ENCODE measurements at places on chromosomes 5 and 9. TPM values are rescaled to one million over a fixed set of nuclear protein-coding genes. Genes with fewer than 3 reads are reported as not detected.

Gene IFNK
- total RNA-seq = not detected

Gene ZNF474
- 0.26 TPM for total RNA-seq

Gene UIMC1
- total RNA-seq = 24.5 TPM

Gene FOXD4L5
- total RNA-seq = 0.13 TPM

Gene GTF2H2
- 12.6 TPM for total RNA-seq

Gene NAIP
- 0.26 TPM for total RNA-seq

Gene C8G
- total RNA-seq = 0.79 TPM

Gene ANGPTL2
- total RNA-seq = 0.79 TPM

Gene RORB
- under 0.01 TPM for total RNA-seq

GRCh38 chr9:128689820-128690683, 1.0 kb downstream of the SET start:
- no peak for DNase-seq

DNA sequence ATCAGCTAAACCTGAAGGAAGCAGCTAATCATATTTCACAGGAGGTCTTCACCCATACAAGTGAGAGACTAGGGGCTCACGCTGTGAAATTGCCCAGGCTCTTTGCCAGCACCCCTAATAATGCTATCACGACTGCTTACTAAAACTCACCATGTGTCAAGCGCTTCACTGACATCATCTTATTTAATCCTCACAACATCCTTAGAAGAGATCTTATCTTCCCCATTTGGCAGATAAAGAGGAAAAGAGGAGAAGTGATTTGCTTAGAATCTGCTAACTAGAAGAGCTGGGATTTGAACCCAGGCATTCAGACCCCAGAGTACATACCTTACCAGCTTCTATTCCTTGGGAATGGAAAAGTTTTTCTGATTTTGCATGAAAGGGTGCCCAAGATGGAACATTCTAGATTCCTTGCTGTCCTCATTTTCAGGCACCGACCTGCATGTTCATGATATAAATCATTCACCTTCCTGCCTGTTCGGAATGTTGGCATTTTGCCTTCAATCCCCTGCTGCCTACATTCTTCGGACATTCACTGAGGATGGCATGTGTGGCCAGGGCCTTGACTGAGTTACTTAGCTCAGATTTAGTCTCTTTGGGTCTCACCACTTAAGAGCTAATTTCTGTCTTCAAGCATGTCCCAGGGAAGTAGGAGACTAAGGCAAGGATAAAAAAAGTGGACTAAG, 88.1 kb downstream of the SH3TC2 start:
- DNase-seq = peak; percentile 68

- DNase-seq = no peak
These were observed 282.1 kb downstream of the RFX3 start for GRCh38 chr9:3243683-3244082.

DNA sequence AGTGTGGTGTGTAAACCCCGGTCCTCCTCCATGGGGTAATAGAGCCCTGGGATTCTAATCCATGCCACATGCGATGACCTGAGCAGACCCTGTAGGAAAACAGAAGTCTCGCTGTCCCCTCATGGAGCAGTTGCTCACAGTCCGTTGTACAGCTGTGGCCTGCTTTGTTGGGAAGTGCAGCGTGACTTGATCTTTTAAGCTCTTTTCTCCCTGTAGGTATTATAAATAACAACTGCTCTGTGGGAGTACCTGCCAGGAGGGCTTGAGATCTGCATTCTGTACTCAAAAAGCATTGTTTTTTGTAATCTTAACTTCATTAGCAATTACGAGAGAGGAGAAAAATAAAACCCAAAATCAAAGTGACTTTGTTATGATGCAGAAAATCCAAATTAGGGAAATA, 17.3 kb downstream of the MEGF10 start:
- DNase-seq = no peak

- no peak for DNase-seq
These were observed 275.5 kb downstream of the SPOCK1 start for GRCh38 chr5:137223324-137224295.

DNA sequence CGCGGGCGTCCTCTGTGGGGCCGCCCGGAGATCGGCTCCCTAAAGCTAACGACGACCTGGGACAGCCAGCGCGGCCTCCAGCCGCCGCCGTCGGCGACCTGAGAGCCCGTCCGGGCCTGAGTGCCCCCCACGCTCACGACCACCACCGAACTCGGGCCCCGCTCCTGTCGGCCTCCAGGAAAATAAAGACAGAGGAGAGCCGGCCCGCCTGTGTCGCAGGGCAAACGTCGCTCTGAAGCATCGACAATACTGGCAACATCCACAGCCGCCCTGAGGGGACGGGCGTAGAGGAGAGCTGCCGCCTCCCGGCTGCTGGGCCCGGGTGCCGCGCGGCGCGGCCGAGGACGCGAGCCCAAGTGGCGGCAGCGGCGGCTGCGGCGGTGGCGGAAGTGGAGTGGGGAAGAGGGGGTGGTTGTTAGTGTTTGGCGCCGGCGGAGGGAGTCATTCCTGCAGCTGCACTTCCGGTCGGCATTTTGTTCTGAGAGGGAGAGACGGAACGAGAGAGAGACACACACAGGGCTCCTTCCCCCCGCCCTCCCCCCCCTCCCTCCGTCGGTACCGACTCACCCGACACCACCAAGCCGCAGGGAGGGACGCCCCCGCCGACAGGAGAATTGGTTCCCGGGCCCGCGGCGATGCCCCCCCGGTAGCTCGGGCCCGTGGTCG, at the start of gene NIPBL:
NIPBL (plus strand) TSS at position 471 of the 666 bp plus-strand sequence. CDS start 76,928 bp downstream, outside the sequence.
- peak; percentile 85 for DNase-seq

DNA sequence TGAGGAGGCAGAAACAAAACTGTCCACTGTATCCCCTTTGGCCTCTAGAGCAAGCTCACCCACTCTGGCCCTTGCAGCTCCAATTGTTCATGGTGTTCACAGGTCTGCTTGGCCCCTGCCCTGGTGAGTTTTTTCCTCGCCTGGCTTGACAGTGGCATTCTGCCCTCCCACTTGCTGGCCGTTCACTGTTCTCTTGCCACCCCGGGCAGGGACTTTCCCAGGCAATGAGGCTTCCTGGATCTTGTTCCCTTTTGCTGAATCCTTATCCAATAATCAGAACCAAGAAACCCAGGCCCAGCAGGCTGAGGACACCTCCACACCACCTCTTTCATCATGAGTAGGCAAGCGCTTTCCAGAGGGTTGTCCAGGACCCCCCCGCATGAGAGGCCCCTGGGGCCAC, 31.2 kb downstream of the ZNF618 start:
- no peak for DNase-seq

DNA sequence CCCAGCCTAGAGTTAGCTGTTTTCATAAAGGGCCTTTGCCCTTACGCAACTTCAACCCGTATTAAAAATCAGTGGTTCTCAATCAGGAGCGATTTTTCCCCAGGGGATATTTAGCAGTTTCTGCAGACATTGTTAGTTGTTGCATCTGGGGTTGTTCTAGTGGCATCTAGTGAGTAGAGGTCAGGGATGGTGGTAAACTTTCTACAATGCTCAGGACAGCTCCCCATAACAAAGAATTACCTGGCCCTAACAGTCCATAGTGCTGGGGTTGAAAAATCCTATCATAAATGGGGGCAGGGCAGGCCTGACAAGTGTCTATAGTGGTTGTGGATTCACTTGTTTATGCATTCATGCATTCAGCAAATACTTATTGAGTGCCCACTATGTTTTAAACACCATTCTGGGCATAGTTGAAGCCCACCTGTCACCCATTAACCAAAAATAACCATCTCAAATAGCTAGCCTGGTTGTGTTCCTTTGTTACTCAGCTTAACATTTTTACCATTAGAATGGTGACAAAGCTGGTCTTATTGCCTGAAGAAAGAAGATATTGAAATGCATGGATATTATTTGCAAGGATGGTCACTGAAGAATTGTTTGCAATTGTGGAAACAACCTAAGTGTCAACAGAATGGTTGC, 15.9 kb upstream of the FGF1 start:
- DNase-seq = no peak

GRCh38 chr5:112371067-112371466, 48.0 kb downstream of the EPB41L4A start:
- DNase-seq = no peak

GRCh38 chr5:146947181-146947941, 68.8 kb upstream of the PPP2R2B start:
- peak; percentile 30 for DNase-seq

GRCh38 chr9:123620239-123620638, 264.2 kb downstream of the CRB2 start:
- no peak for DNase-seq
